Activated gamma-delta T cell treated with Interleukin-2 at 50 U/mL for 16 hours (primary cell): ENCODE measurements at places on chromosomes 16 and 17.

DNA sequence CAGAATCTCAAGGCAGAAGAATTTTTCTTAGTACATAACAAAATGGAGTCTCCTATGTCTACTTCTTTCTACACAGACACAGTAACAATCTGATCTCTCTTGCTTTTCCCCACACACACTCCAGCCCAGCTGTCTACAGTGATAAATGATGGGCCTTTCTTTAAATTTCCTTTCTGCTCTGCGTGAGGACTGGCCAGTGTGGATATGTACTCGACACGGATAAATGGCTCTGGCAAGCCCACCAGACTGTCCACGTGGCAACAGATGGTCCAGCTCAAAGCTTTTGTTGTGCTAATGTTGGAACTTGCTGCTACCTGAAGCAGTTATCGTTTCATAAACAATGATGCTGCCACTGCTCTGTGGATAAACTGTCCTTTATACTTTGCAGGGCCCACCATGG is 410.7 kb downstream of the TMEM114 start:
- no peak for DNase-seq

DNA sequence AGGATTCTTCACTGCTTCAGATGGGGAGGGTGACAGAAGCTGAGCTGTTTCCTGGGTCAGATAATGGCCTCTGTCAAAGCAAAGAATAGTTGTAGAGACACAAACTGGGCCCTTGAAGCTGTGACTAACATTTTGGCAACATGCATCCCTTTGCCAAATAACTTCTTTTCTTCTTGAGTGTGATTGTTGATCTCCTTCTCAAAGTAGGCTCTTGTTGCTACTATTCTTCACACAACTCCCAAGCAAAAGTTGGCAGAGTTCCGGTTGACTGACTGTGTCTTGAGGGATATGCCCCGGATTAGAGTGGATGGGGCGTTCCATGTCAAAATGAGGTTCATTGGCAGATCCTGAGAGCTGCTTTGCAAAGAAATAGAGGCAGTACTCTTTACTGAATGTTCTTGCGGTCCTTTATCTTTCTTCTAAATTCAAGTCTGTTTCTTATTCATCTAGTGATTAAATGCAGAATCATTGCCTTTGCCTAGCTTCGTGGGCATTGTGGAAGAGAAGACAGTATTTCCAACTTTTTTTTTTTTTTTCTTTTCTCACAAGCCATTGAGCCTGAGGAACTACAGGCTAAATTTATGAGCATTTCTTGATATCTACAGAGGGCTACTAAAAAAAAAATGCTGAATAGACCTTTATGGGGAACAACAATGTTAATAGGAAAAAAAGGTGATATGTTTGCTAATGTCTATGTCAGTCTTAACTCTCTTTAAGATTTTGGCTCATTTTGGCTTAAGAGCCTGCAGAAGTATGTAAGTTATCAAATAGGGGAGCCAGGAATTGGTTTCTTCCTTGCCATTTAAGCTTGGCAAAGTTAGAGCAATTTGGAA is 5.8 kb downstream of the WIPF2 start:
- DNase-seq = no peak

DNA sequence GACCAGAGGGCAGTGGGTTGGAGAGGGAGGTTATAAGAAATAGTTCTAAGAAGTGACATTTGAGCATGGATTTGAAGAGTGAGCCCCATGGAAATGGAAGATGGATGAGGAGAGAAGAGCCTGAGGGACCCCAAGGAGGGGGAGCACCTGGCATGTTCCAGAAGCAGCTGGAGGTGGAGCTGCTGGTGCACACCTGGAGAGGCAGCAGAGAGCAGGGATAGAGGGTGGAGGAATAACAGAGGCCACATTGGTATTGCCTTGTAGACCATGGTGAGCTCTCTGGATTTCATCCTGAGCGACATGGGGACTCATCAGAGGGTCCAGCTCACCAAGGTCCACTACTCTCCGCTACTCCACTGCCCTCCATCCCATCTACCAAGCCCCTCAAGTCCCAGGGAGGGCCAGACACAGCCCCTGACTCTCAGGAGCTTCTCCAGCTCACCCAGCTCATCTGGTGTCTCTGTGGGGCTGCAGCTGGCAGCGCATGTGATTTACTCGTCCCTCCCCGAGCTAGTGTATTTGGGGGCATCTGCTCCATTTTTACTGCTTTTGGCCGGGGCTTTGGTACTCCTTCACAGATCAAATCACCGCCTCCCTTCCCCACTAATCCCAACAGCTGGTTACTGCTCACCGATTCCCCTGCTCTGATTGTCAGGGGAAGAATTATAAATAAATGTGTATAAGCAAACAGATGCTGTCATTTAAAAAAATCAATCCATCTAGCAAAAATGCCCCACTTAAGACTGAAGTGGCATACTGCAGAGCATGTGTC is 22.1 kb upstream of the KDM8 start:
- no peak for DNase-seq

- no peak for DNase-seq
Observed at GRCh38 chr17:81685108-81685507, 1.3 kb downstream of the HGS start.

- DNase-seq = no peak
Observed at GRCh38 chr17:15966183-15966878, 21.4 kb downstream of the ADORA2B start.

DNA sequence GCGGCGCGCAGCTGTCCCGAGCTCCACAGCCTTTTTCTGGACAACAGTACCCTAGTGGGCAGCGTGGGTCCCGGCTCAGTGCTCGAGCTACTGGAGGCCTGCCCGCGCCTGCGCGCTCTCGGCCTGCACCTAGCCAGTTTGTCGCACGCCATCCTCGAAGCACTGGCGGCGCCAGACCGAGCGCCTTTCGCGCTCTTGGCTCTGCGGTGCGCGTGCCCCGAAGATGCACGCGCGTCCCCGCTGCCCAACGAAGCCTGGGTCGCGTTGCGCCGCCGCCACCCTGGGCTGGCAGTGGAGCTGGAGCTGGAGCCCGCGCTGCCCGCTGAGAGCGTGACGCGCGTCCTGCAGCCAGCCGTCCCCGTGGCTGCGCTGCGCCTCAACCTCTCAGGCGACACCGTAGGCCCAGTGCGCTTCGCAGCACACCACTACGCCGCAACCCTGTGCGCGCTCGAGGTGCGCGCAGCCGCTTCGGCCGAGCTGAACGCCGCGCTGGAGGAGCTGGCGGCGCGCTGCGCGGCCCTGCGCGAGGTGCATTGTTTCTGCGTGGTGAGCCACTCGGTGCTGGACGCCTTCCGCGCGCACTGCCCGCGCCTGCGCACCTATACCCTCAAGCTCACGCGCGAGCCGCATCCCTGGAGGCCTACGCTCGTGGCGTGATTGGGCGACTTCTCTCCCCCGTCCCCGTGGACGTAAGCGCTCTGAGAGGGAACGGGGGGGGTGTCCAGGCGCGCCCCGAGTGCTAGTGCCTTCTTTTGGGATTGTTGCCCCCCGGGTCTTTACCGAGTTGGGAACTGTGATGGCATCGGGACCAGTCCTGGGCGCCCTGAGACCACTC is 1.2 kb upstream of the HSF4 start:
- DNase-seq = no peak

GRCh38 chr17:13989138-13989537 is 80.2 kb upstream of the COX10 start:
- no peak for DNase-seq

GRCh38 chr17:20291853-20292252 is 175.5 kb downstream of the LGALS9B start:
- DNase-seq = no peak

GRCh38 chr16:56667581-56668571 is at the start of gene MT1G:
Gene MT1G (minus strand): TSS chr16:56668065. CDS start chr16:56667993, 72 bp downstream.
- no peak for DNase-seq

DNA sequence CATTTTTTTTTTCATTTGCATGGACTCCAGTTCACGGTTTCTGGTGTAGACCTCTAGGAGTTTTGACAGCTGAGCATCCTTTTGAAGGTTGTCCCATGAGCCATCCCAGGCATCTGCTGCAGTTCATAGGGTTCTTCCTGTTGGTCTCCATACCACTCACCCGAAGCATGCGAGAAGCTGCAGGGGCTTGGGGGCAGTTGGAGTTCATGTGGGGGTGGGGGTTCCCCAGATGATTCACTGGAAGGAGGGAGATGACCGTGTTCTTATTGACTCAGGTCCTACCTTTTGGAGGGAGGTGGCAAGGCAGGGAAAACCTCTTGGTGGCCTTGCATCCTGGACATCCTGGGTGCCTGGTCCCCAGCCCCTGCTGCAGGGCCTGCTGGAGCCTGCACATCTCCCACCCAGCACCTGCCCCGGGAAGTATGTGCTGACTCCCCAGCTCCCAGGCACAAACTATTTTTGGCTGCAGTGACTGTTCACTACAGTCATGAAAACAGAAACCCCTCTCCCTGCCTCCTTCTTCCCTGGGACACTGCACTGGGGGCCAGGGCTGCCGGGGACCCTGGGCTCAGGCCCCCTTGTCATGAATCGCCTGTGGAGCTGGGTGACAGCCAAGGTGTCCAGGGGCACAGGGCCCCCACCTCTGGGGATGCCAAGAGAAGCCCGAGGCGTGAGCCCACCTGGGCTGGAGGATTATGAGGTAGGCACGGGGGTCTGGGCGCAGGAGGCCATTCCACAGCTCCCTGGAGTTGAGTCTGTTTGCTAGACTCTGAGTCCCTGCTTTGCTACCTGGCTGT is 64.9 kb upstream of the LGALS9 start:
- no peak for DNase-seq
